ENCODE measurements at places on chromosomes 1 and 21.
A peak's percentile ranks its signal among the peaks of the same experiment; 100 is the strongest.

DNA sequence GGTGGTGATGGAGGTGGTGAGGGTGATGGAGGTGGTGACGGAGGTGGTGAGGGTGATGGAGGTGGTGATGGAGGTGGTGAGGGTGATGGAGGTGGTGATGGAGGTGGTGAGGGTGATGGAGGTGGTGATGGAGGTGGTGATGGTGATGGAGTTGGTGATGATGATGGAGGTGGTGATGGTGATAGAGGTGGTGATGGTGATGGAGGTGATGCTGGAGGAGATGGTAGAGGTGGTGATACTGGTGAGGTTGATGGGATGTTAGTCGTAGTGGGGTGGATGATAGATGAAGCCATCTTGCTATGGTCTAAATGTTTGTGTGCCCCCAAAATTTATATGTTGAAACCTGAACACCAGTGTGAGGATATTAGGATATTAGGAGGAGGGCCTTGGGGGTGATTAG is 25.3 kb upstream of the IFNLR1 start:
- no peak for DNase-seq

- DNase-seq = no peak
Measured at GRCh38 chr1:198167436-198167934, 10.7 kb downstream of the NEK7 start.

GRCh38 chr1:161706482-161707347 is at the start of gene FCRLA:
Gene FCRLA (plus strand): TSS chr1:161707229. CDS start chr1:161707265, 36 bp downstream.
- no peak for DNase-seq

DNA sequence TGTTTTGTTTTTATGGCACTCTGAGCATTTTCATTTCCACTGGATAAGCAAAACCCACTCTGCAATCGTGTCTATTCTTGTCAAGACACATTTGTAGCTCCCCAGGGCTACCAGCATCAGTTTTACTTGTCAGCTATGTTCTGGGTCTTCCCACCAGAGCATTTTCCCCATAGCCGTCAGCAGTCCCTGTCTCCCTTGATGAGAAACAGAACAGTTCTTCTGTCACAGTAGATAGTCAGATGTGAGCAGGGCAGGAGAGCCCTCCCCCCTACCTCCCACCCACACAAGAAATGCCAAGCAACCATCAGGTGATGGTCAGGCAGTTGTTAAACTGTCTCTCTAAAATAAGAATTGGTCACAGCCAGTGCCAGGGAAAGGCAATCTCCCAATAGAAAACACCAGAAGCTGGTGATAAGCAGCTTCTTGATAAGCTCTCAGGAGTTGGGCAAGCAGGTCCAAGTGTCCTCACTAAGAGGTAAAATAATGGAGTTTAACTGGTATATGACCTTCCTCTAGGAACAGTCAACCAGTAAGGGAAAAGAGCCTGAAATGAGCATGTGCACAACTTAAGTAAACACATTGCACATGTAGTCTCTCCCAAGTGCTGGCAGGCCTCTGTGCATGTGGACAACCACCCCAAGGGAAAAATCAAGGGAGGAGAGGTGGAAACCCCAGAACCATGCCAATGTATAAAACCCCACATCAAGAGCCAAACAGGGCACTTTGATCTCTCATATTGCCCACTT is 208.2 kb downstream of the S1PR1 start:
- DNase-seq = no peak

GRCh38 chr1:2441746-2442145 is 29.4 kb upstream of the PEX10 start:
- no peak for DNase-seq

DNA sequence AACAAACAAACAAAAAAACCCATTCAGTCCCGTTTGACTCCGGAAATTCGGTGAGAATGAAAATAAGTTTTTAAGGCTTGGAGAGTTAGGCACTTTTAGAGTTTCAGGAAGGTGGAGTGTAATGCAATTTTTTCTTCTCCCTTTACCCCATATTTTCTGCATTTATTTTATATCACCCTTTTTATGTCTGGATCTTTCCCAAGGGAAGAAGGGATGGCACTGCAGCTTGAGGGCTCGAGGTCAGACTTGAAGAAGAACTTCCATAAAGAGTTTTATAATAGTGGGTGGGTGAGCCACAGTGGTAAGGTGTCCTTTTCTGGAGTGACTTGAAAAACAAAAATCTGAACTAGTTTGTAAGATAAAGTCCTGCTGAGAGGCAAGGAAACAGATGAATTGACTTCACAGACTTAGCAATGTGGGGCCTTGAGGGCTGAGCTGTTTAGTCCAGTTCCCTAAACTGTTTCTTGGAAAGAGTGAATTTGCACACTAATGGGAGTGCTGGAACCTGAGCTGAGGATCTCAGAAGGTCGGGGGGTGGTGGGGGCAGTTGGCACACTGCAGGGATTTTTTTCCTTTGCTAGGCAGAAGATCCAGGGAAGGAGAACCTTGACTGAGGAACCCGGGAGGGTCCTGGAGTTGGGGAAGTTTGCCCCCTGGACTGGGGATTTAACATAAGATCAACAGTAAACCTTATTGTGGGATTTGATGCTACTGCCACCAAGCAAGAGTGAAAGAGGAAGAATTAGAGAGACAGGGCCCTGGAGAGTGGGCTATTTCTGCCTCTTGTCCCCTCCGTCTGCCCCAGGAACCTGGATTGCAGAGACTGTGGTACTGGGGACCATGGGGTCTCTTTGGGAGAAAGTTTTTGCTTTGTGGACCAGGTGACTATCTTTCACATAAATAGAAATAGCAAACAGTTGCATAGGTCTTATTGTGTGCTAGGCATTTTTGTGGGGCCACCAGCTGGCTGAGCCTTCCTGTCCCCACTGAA is 1.8 kb upstream of the MEX3A start:
- DNase-seq = no peak

DNA sequence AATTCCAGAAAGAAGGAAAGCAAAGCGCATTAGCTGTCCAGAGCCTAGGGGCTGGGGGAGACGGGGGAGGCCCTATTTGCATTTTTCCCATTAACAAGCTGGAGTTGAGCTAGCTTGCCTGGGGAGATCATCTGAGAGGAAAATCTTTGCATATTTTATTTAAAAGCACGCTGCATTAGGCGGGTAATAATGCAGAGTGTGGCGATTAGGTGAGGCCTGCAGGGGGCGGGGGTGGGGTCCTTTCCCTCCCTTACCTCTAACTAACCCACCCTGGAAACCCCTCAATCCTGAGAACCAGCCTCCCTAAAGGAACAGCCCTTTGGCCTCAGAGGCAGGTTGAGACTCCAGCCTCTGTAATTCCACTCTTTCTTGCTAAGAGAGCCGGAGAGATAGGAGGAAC is 16.2 kb downstream of the C1orf216 start:
- no peak for DNase-seq

DNA sequence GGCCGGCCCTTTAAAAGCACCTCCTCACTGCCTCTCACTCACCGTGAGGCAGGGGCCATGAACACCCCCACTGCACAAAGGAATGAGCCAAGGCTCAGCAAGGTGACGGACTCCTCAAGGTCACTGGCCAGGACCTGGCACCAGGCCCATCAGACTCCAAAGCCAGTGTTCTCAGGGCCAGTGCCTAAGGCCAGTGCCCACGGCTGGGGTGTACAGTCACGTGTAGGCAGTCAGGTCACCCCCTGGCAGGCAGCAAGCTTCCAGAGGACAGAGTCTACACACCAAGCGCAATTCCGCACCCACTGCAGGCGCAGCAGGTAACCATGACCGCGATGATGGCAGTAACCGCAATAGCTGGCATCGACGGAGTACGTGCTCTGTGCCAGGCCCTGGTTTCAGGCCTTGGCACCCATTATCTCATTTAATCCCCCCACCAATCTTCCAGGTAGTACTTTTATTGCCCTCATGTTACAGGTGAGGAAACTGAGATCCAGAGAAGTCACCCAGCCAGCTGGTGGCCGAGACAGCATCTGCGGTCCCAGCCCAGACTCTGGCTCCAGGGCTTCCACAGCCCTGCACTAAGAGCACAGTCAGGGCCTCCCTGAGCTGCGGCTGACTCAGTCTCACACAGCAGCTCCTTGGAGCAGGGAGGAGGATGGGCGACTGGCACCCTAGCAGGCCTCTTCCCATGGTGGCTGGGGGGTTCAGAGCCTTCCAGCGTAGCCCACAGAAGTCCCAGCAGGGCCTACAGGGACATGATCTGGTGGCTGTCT is 27.0 kb downstream of the RAP1GAP start:
- no peak for DNase-seq

- DNase-seq = no peak
Measured at GRCh38 chr1:192588546-192588945, 13.0 kb downstream of the RGS1 start.

- DNase-seq = peak; percentile 59
Measured at GRCh38 chr1:11478571-11479374, at the start of gene DISP3. Gene DISP3 (plus strand): TSS chr1:11479155. CDS start chr1:11500993, 21,838 bp downstream.

Measured in lower lobe of right lung (tissue), 2 donors.